ENCODE measurements at places on chromosomes 11 and 22. TPM values are rescaled to one million over a fixed set of nuclear protein-coding genes. Genes with fewer than 3 reads are reported as not detected.
A peak's percentile ranks its signal among the peaks of the same experiment; 100 is the strongest.

- no peak for DNase-seq
Observed at GRCh38 chr11:74004759-74005615, 3.9 kb downstream of the UCP3 start.

- peak; percentile 95 for DNase-seq
Observed at GRCh38 chr11:100863080-100863581, 176.0 kb downstream of the ARHGAP42 start.

The XPNPEP3 gene
- 18.1 TPM for total RNA-seq

The NXPE1 gene
- total RNA-seq = not detected

- peak; percentile 83 for DNase-seq
Observed at GRCh38 chr11:111944651-111945051, 7.5 kb downstream of the DIXDC1 start.

DNA sequence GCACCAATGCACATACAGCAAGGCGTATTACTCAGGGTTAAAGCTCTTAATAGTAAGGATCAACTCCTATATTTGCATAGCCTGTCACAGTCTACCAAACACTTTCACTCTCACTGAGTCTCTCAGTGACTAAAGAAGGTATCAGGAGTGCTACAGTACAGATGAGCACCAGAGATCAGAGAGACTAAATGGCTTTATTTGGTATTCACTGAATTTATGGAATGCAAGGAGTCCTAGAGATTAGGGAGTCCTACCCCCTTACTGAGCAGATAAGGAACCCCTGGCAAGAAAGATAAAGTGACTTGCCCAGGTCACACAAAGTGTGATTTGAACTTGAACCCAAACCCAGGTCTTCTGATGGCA lies 396.4 kb upstream of the CCDC90B start:
- no peak for DNase-seq

- no peak for DNase-seq
Observed at GRCh38 chr22:37310075-37310606, 27.8 kb downstream of the CYTH4 start.

DNA sequence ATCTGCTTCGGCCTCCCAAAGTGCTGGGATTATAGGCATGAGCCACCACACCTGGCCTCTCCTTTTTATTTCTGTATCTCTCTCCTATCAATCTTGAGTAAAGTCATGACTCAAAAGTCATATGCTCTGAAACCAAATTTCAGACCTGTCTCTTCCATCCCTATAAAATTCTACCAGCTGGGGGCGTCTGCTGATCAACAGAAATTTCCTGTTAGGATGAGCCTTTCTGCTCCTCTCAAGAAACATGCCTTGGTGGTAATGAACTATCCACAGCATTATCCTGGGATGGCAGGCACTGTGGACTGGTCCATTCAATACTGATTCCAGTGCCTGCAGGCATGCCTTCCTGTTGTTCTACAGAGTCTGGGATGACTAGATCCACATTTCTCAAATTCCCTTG lies 472.6 kb downstream of the NELL1 start:
- DNase-seq = no peak

GRCh38 chr11:45318516-45318915 lies 32.4 kb upstream of the SYT13 start:
- no peak for DNase-seq

The MARK2 gene
- 6.6 TPM for total RNA-seq

DNA sequence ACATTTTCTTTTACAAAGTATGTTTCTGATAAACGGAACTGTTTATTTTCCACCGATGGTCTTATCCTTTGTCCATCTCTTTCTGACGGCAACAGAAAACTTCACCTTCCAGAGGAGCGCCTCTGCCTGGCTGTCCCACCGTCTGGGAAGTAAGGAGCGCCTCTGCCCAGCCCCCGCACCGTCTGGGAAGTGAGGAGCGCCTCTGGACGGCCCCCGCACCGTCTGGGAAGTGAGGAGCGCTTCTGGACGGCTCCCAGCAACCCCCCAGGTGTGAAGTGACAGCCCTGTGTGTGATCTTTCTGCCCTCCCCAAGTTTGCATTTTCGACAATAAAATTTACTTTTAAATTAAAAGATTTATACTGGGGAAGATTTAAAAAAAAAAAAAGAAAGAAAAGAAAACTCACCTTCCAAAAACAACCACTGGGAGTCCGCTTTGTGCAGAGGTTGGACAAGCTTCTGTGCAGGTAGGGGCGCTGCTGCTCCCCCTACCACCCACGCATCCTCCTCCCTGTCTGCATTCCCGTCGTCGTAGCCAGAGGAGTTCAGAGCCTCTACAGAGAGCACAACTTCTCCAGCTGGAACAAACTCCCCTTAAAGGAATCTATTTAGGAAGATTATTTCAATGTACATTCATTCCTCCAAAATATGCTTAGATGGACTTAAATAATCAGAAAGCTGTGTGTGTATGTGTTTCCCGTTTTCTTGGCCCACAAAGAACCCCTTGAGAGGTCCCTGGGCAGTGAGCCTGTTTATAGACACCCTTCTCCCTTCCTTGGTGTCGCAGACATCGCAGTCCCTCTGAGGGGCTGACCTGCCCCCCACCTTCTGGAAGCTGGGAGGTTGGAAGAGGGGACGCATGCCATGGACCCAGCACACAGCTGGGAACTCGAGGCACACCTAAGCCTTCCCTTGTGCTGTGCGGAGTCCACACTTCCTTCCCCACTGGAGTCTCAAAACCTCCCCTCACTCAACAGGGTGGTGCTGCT lies 849 bp upstream of the APOBEC3B start:
- DNase-seq = peak; percentile 31

DNA sequence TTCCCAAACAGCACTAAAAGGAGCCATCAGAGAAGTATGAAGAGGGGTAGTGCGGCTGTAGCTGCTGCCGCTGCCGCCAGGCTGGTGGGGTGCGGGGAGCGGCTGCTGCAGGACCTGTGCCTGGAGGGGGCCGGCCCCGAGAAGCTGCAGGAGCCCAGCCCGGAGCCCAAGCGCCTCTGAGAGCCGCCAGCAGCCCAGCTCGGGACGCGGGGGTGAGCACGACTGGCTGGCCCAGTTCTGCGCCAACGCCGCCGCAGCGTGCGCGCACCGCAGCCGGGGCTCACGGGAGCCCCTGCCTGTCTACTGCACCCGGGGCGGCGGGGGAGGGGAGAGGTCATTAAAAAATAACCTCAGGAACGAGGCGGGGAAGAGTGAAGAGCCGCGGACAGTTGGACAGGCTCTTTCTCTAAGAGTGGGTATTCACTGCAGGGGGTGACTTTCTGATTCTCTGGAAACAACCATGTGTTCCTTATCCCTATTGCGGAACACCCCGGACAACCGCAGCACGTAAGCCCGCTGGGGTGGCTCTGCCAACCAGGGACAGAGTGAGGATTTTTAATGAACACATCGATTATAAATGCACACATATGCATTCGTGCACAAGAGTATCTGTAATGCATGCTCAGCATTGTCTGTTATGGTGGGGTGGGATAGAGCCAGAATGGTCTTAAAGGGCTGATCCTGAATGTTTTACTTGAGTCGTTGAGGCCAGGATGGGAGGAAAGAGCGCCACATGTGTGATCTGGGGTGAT lies 453 bp downstream of the GAS2 start:
- peak; percentile 1 for DNase-seq

GRCh38 chr22:29263791-29264276 lies 3.9 kb downstream of the RHBDD3 start:
- no peak for DNase-seq

The CHCHD10 gene
- total RNA-seq = 2.2 TPM

DNA sequence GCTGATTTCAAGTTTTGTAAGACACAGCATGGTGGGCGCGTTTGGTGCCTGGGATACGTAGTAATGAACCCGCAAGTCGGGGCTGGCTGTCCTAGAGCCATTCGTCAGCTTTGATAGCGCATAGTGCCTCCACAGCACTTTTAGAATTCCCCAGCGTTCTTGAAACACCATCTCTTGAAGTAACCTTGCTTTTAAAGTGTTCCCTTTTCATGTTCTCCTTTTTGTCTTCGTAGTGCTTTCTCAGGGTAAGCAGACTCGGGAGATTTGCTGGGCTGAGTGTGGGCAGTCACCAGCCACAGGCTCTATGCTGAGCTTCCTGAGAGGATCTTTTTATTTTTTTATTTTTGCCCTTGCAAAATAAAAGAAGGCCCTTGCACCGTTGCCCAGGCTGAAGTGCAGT lies 39.6 kb upstream of the CTTN start:
- no peak for DNase-seq

DNA sequence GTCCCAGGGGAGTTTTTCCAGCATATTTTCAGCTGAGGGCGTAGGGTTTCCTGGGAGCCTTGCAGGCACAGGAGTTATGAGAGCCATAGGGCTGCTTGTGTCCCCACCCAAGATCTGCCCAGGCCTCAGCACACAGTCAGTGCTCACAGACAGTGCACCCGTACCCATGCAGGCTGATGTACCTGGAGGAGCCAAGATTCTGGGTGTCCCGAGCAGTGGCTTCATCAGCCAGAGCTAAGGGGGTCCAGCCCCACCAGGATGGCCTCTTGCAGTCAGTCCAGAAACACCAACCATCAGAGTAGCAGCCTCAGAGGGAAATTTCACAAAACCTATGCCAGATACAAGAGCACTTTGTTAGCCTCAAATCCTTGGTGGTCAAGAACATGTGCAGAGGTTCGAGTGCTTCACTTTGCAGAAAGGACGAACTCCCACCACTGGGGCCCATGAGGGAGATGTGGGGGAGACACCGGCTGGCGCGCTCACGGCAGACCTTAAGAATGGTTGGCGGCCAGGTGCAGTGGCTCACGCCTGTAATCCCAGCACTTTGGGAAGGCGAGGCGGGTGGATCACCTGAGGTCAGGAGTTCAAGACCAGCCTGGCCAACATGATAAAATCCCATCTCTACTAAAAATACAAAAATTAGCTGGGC lies 43.8 kb upstream of the RTL6 start:
- no peak for DNase-seq

DNA sequence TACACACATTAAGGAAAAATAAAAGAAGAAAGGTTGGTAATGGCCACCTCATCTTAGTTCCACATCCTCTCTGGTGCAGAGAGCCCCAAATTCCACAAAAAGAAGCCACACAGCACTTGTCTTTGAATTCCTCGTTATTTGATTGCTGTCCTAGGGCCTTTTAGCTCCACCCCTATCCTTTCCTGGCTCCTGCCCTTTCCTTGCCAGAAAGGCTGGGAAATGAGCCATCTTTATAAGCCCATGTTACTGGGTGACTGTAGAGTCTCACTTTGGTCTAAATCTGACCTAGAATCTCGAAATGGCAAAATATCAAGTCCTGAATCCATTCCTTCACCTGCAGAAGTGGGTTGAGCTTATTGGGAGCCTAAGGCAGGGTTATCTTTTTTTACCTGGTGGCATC lies 4.3 kb upstream of the TMEM132A start:
- DNase-seq = no peak

- DNase-seq = no peak
Observed at GRCh38 chr11:34560511-34560910, 46.9 kb upstream of the ELF5 start.

- no peak for DNase-seq
Observed at GRCh38 chr22:46368871-46369715, 33.6 kb downstream of the TRMU start.

DNA sequence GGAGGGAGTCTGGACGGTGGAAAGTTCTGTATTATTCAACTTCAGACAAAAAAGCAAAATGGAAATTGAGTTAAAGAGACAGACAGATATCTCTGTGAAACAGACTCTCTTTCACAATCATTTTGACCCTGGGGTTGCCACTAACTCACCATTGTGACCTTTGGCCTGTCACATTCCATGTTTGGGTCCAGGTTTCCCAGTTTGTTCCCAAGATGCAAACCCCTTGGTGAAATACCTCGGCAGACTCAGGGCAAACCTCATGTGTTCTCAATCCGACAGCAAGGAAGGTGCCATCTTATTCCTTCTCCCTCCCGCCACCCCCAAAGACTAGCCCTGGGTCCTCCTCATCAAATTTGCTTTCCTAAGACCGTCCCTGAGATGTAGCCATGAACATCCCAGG lies 41.8 kb downstream of the GALNT18 start:
- no peak for DNase-seq

DNA sequence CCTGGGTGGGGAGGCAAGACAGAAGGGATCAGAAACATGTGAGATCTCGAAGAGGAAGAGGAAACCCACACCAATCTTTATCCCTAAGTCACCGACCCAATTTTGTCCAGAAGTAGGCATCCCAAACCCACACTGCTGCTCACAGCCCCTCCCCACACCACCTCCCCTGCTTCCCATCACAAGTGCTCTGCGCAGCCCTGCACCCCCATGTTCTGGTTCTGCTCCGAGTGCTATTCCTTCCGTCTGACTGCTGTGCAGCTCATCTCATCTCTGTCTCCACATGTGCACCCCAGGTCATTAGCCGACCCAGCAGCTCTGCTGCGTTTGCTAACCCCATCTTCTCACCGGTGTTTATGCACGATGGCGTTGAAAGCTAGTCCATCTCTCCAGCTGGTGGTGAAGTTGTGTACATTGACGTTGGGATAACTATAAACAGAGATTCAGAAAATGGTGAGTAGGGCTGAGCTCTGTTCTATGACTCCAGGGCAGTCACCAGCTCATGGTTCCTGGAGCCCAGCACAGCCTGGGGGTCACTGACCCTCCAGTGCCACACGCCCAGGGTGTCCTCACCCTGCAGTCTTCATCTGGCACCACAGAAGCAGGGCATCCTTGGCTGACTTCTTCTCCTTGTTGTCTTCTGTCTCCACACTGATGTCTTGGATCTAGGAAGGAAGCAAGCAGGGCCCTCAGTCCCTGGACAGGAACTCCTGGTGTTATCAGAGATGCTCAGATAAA lies 15.1 kb downstream of the SPTBN2 start:
- no peak for DNase-seq

DNA sequence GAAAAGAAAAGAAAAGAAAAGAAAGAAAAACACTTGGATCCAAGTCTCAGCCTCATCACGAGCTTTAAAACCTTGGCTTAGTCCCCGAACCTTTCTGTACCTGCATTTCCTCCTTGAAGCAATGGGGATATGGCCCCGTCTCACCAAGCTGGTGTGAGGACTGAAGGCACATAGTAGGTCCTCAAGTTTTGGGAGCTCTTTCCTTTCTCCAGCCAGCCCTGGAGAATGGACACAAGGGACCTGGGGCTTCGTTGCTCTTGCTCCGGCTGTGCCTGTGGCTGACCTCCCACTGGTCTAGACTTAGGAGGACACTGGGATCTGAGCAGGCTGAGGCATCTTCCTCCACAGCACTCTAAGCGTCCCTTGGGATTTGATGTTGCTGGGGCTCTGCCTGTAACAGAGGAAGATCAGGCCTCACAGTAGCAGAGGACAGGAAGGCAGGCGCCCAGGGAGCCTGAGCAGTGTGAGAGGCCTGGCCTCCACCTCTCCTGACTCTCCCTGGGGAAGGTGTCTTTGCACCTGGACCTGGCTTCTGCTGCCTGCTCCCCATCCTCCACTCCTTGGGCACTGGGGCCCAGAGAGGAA lies 32.8 kb downstream of the KCNC1 start:
- DNase-seq = no peak

The DTX4 gene
- total RNA-seq = 2.5 TPM

All from IMR-90 (cell line).